ENCODE measurements at places on chromosomes 12 and 14.

- no peak for DNase-seq
Measured at GRCh38 chr12:127297327-127297726, 969.6 kb upstream of the TMEM132C start.

- DNase-seq = no peak
Measured at GRCh38 chr12:52907092-52907810, 2.4 kb upstream of the KRT8 start.

DNA sequence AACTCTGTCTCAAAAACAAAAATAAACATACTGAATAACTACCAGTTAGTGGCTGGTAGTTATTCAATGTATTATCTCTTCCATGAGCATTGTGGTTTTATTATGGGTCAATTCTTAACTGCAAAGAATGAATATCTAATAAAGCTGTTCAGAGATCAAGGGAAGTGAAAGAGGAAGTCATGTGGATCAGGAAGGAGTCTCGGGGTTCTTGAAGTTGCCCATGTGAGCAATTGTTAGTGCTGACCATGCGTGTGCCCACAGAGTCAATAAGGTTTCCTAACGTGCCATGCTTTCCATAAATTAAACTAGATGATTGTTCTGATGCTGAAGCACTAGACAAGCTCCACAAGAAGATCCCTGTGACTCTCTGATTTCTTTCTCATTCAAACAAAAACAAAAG, 136.5 kb upstream of the CPSF6 start:
- DNase-seq = no peak

GRCh38 chr12:121637231-121637914, 11.0 kb downstream of the ORAI1 start:
- no peak for DNase-seq

- no peak for DNase-seq
Measured at GRCh38 chr12:52942901-52943181, 6.1 kb upstream of the KRT18 start.

DNA sequence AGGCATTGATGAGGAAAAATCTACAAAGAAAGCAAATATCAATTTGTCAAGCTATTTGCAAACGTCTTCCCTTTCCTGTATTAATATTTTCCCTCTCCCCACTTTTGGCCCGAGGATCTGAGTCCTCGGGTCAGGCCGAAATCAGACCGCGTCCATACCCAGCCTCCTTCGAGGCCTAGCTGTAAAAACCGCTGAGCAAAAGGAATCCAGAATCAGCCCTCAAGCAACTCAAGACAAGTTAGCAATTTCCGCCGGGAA, 353 bp upstream of the MAPK1IP1L start:
- no peak for DNase-seq

DNA sequence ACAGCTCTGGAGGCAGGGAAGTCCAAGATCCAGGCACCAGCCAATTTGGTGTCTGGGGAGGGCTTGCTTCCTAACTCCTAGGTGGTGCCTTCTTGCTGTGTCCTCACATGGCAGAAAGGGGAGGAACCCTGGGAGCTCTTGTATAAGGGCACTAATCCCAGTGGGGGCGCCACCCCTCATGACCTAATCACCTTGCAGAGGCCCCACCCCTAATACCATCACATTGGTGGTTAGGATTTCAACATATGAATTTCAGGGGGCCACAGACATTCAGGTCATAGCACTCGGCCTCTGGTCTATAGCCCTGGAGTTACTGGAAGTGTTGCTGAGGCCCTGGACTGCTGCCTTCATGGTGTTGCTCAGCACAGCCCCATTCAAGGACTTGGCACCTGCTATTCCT, 14.6 kb downstream of the PSMD9 start:
- no peak for DNase-seq

DNA sequence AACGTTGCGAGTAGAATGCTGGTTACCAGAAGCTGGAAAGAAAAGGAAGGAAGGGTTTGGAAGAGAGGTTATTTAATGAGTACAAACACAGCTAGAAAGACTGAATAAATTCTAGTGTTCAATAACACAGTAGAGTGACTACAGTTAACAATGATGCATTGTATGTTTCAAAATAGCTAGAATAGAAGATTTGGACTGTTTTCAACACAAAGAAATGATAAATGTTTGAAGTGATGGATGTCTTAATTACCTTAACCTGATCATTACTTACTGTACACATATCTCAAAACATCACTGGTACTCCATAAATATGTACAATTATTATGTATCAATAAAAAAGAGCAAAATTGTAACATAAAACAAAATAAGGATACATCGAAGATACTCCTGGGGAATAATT, 1221.8 kb upstream of the SEL1L start:
- DNase-seq = no peak

DNA sequence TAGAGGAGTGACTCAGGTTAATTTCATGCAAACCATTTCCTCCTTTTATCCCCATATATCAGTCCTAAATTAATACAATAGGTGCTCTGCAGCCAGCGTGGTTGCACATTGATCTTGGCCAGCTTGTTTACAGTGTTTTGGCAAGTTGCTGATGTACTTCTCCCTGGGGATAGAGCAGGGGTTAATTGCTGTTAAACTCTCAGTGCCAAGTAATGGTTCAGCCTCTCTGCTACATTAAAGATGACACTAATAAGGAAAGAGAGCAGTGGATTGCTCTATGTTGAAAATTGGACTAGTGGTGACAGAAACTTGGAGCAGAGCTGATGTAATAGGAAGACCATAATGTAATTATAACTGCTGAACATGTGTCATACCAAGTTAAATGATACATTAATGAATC, 717.5 kb downstream of the RERGL start:
- no peak for DNase-seq

DNA sequence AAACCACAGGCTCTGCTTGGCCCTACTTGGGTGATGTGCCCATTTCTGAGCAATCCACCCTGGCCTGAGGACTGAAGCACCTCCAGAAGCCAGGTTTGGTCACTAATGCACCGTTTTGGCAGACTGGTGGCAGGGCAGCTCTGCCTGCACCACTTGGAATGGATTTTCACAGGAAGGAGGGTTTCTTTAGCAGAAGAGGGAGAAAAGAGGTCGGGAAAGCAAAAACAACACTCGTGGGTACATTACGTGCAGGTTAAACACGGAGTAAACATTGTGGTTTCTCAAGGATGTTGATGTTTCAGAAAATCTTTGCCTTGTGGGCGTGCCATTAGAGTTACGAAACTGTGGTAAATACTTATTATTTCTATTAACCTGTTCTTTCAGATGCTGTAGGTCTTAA, 70.8 kb downstream of the KCNA5 start:
- DNase-seq = no peak

All from SW 1271 (cell line).